ENCODE measurements at places on chromosomes 1 and 21.

GRCh38 chr1:204377800-204378668, 18.3 kb upstream of the PLEKHA6 start:
- no peak for DNase-seq

DNA sequence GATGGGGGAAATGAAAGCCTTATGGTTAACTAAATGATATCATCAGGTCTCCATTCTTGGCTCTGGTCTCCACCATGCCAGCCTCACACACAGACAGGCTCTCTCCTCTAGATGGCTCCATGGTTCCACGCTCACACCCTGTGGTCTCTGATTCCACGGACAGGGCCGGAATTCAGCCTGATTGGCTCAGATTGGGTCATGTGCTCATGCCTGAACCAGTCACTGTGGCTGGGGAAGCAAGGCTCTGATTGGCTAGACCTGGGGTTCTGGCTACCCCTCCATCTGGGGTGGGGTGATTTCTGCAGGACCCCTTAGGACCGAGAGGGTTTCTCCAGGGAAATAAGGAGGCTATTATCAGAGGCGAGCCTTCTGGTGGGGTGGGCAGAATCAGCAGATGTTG, 277.0 kb downstream of the PTPRU start:
- peak; percentile 7 for DNase-seq

- DNase-seq, result no peak
Measured at GRCh38 chr1:10610901-10611600, 136.3 kb downstream of the PEX14 start.

- DNase-seq, result no peak
Measured at GRCh38 chr1:85296980-85297379, 20.5 kb upstream of the BCL10 start.

DNA sequence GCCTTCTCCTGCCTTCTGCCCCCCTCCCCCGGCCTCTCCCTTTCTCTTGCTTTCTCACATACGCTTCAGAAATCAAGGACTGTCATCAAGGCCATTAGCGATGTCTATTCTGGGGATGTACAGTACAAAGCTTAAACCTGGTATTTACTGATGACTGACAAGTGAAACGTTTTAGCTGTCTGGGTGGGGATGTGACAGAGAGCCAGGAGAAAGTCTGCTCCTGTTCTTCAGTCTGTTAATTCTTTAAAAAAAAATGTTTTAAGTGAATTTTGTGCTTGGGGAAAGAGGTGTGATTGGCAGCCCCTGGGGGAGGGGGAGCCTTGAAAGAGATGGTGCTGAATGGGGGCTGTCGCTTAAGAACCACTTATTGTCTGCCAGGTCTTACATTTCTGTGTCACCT, 283.0 kb upstream of the PLXNA2 start:
- DNase-seq, result no peak

GRCh38 chr1:1939296-1940122, 20.4 kb upstream of the TMEM52 start:
- DNase-seq, result no peak

- DNase-seq, result no peak
Measured at GRCh38 chr21:22885079-22885478, 1886.9 kb downstream of the NCAM2 start.

- no peak for DNase-seq
Measured at GRCh38 chr1:27122652-27123051, 32.3 kb downstream of the SLC9A1 start.

DNA sequence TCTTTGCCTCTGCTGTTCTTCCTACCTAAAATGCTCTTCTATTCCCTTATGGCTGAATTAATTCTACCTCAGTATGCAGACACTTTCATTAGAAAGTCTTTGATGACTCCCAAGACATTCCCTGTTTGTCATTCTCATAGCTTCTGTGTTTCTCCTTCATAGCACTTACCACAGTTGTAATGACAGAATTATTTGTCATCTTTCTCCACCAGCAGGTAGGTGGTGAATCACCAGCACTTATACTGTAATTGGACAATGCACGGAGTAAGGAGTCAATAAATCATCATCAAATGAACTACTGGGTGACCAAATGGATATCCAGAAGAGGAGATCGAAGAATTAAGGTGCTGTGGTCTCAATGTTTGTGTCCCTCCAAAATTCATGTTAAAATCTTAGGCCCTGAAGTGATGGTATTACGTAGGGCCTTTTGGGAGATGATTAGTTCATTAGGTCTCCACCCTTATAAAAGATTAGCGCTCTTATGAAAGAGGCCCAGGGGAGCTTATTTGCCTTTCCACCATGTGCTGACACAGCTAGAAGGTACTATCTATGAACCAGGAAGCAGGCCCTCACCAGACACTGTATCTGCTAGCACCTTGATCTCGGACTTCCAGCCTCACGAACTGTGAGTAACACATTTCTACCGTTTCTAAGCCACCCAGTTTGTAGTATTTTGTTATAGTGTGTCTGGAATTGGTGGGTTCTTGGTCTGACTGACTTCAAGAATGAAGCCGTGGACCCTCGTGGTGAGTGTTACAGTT, 2.4 kb upstream of the CCT8 start:
- no peak for DNase-seq

DNA sequence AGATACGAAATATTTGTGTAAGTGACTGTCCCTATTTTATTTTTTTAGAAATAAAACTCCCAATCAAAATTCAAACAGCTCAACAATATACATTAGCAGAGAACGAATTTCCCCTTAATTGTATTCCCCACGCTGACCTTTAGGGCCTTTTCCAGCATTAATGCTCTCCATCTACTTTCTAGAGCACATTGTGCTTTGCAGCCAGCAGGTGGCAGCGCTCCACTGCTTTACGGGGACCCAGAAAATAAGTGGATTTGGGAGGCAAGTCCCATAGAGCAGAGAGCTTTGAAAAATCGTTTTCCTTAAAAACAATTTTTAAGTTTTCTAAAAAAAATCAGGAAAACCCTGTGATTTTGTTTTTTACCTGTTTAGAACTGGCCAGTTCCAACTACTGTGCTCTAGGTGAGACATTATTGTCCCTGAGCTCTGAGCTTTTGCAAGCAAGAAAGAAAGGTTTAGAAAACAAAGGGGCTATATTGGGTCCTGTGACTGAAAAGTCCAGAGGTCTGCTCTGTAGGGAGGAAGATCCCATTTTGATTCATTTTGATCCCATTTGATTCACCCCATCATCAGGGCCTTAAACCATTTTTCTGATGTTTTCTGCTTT, 144.4 kb upstream of the ZNF644 start:
- DNase-seq, result peak; percentile 29

- DNase-seq, result no peak
Measured at GRCh38 chr1:58456470-58456869, 90.1 kb downstream of the OMA1 start.

DNA sequence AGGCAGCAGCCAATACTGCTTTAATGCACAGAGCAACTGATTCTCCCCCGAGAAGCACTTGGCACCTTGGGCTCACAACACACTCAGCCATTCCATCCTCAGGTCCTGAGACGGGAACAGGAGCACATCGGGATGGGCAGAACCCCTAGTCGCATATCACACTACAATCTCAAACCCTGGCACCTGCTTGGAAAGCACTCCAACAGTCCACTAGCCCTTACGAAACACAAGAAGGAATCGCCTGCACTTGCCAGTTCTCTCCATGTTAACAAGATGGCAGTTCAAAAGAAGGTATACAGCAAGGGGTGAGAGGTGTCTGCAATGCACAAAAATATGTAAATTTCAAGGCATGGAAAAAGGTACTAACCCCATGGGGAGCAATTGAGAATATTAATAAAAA, 21.4 kb downstream of the JAK1 start:
- DNase-seq, result no peak

DNA sequence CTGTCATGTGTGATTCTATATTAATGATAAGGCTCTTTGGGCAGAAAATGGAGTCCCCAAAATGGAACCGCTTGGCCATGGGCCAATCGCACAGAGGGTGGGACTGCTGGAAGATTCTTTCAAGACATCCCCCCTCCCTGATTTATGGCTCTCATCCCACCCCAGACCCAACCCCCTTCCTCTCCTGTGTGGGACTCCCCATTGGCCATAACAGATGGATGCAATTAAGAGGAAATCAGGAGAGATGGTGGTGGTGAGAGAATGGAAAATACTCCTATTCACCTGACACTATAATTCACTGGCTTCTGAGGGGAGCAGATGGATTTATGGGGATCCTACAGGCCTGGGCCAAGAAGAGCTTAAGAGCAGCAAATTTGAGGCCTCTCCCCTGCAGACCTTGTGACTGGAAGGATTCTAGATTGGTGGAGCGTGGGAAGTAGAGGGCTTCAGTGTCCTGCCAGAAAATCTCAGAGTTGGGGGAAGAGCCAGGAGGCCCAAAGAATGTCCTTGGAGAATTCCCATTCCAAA, 1.7 kb downstream of the IGFN1 start:
- peak; percentile 45 for DNase-seq

DNA sequence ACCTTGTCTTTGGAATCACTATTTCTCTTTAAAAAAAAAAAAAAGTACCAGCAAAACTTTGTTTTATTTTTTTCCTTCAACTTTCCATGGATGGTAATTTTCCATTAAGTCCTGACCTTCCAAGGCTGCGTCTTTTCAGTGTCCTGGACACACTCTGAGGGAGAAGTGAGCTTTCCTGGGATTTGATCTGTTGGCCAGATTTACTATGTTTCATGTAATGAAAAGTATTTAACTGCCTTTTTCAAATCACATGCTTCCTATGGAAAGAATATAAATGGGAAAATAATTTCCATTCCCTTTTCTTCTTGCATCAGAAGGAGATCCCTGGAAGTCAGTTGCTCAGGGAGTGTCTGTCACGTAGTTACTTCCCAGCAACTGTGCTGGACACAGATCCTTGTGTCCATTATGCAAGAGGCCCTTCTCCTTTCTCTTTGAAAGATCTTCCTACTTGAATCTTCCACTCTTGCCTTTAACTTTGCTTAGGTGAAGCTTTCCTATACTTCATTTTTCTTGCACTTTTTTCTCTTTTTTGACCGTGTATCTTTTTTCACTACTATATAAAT, 59.3 kb downstream of the CENPF start:
- DNase-seq, result no peak
